ENCODE measurements at places on chromosomes 12 and 14.

GRCh38 chr14:45103806-45104205, 19.9 kb downstream of the PRPF39 start:
- no peak for DNase-seq

DNA sequence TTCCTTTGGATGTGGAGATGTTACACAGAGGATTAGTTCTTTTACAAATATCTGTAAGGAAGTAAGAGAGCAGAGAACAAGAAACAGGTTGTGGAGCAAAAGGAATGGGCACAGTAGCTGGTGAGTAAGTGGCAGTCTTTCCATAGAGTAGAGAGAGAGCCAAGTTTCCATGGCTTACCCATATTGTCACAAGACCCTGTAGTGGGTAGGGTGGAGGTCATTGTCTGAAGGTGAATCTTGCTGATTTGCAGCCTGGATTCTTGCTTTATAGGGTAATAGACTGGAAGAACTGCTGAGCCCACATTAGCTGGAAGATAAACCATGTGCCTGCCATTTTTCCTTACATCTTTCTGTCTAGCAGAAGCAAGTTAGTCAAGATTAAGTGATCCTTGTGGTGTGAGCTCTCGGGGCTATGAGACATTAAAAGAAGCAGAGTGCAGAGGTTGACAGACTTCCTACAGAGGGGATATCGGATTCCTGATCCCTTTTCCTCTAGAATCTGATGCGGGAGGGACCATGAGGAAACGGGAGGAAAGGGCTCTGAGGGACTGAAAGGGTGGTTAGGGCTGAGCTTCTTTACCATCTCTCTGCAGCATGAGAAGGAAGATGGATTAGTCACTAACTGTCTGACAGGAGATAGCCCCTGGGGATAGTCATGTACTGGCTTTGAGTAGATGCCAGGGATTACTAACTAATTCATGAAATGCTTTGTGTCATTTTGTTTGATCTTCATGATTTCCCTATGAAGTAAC, 44.0 kb upstream of the LRTM2 start:
- no peak for DNase-seq

- DNase-seq = no peak
These were observed 2.2 kb downstream of the PLEKHG6 start for GRCh38 chr12:6312529-6313325.

GRCh38 chr12:101877806-101878242, 444 bp downstream of the DRAM1 start:
- peak; percentile 27 for DNase-seq

DNA sequence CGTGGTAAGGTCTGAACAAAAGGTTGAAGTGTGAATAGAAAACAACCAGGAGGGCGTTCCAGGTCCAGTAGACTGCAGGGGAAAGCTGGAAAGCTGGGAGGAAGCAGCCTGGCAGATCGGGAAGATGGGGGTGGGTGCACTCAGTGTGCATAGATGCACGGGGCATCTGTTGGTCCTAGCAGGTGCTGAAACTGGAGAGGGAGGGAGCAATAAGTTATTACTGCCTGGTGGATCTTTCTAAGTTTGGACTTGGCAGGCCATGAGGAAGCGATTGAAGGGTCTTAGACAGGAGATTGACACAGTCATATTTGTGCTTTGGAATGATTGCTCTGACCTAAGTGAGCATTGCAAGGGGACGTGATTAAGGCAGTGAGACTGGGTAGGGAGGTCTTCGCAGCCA, 194.4 kb downstream of the EFCAB11 start:
- no peak for DNase-seq

DNA sequence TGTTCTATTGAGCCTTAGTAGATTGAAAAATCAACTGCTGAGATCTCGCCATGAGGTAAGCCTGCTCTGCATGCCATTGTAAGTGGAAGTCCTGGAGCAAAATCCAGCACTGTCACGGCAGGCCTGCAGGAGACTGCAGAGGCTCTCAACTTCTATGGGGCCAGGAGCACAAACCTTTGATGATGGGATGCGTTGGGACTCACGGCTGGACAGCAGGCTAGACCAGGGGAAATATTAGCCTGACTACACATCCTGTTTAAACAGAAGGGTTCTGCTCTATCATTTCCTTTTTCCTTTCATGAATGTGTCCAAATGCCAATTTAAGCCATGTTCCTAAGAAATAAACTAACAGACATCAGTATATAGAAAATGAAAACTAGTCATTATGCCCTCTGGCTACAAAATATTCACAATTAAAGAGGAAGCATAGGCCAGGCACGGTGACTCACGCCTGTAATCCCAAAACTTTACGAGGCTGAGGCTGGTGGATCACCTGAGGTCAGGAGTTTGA, 33.9 kb upstream of the RASSF8 start:
- DNase-seq = peak; percentile 12

DNA sequence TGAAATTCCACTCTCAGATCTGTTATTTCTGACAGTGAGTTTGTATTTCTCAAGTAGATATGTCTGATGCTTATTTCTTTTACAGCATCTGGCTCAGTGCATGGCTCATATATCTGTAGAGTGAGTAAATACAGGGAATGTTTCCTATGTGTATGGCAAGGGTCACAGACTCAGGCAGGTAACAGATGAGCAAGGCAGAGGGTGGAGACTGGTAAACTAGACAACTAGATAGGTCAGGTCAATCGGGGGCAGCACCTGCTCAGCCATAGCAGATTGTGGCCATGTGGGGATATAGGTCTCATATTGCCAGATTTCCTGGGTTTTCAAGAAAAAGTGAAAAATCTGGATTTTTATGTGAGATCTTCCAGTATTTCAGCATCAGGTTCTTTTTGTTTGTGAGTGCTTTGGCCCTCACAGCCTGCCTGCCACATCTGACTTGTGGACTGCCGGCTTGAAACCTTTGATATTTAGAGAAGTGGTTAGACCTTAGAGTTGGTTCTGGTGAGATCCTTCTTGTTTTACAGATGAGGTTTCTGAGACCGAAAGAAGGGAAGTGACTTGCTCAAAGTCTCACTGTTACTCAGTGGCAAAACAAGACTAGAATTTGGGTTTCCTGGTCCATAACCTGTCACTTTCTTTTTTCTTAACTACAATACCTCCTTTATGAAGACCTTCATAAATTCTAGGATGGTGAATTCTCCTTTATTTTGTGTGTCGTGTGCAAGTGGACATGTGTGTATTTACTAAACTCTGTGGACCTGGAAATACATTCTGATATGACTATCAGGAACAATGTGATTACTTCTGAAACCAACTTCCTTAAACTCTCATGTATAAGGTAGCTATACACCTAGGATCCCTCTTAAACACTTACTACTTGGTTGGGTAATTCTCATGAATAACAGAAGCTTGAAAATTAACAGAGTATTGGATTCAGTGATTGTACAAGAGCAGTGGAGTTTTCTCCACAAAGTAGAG, 34.4 kb downstream of the PROX2 start:
- DNase-seq = no peak

GRCh38 chr12:127656266-127656665, 610.7 kb upstream of the TMEM132C start:
- DNase-seq = no peak

DNA sequence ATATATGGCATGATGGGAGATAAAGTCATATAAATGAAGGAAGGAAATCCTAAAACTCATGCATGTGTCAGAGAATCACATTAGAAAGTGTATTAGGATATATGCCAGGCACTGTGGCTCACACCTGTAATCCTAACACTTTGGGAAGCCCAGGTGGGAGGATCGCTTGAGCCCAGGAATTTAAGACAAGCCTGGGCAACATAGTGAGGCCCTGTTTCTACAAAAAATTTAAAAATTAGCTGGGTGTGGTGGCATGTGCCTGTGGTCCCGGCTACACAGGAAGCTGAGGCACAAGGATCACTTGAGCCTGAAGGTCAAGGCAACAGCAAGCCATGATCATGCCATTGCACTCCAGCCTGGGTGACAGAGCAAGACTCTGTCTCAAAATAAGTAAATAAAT, 130.3 kb upstream of the ARID2 start:
- DNase-seq = no peak

- DNase-seq = no peak
These were observed 47.6 kb downstream of the TAOK3 start for GRCh38 chr12:118325081-118325480.

- DNase-seq = no peak
These were observed 135.7 kb upstream of the ATXN7L3B start for GRCh38 chr12:74401966-74402365.

GRCh38 chr14:20671597-20672283, 12.6 kb upstream of the RNASE4 start:
- no peak for DNase-seq

- DNase-seq = no peak
These were observed 34.6 kb downstream of the BEGAIN start for GRCh38 chr14:100552524-100553125.

DNA sequence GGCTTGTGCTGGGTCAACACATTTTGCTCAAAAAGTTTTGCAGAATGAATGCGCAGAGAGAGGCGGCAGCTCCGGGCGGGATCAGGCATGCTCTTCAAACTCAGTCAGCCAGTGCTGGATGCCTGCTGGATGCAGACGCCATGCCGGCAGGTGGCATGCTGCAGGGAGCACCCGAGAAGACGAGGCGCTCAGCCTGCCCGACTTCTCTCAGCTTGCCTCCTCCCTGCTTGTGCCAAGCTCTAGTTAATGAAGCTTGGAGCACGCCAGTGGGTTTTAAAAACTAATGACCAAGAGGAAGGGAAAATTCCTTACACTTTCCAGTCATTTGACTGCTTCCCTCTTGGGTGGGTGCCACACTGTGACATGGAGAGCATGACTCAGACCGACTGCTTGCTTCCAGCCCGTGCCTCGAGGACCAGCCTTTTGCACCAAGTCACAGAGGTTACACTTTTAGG, 39.8 kb downstream of the SLC24A4 start:
- no peak for DNase-seq

DNA sequence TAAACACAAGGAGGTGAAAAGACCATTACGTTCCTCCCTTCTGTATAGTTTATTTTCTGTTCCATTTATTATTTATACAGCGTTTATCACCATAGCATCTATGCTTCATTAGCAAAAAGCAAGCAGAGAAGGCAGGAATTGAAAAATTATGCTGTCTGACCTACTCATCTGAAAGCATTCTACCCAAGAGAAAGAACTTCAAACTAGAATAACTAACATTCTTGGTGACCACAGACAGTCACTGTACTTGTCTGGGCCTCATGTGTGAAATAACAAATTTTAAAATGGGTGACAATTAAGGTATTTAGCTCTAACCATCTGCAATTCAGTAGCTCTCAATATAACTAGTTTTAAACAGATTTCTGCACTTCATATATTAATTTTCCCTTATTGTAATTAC, 29.3 kb upstream of the PDE3A start:
- DNase-seq = no peak

DNA sequence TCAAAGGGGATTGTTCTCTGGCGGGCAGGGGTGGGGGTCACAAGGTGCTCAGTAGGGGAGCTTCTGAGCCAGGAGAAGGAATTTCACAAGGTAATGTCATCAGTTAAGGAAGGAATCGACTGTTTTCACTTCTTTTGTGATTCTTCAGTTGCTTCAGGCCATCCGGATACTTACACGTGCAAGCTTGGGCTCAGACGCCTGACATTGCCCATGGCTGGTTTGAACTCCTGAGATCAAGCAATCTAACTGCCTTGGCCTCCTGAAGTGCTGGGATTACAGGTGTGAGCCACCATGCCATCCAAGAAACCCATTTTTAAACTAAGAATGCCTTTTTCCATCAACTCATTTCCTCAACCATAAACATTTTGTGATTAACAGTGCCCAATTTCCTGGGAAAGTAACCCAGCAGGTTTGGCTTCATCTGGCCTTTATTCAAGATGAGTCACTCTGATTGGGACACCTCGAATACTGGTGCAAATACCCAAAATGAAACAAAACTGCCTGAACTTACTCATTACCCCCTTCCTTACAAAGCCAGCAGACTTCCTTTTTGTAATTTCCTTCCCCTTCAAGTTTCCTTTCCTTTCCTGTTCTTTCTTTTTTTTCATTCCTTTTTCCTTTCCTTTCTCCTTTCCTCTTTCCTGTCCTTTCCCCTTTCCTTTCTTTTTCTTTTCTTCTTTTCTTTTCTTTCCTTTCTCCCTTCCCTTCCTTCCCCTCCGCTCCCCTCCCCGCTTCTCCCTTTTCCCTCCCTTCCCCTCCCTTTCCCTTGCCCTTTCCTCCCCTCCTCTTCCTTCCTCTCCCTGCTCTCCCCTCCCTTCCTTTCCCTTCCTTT, 10.2 kb upstream of the RNASE10 start:
- peak; percentile 42 for DNase-seq

- DNase-seq = no peak
These were observed 477.9 kb downstream of the ATP23 start for GRCh38 chr12:58419196-58419760.

DNA sequence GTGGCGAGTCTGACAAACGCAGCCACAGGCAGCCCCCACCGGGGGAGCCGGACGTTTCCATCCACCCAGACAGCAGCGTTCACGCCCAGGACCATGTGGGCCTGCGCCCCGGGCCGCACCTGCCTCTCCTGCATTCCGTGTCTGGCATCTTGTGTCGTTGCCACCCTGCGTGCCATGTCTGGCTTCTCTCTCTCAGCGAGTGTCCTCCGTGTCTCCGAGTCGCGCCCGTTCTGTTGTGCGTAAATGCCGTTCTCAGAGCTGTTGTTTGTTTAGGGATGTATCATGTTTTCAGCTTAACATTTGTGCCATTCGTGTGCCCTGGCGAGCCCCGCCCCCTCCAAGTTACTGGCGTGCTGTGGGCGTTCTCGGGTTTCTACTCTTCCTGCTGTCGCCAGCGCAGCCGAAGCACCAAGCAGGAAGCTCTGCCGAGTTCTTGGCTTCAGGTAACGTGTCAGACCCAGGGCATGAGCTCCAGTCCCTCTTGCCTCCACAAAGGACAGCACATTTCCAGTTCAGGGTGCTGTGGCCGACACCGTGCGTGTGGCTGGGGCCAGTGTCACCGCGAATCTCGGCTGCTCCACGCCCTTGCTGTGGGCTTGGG, 34.6 kb downstream of the NOC4L start:
- DNase-seq = no peak

- no peak for DNase-seq
These were observed 5.0 kb downstream of the DAD1 start for GRCh38 chr14:22583994-22584393.

DNA sequence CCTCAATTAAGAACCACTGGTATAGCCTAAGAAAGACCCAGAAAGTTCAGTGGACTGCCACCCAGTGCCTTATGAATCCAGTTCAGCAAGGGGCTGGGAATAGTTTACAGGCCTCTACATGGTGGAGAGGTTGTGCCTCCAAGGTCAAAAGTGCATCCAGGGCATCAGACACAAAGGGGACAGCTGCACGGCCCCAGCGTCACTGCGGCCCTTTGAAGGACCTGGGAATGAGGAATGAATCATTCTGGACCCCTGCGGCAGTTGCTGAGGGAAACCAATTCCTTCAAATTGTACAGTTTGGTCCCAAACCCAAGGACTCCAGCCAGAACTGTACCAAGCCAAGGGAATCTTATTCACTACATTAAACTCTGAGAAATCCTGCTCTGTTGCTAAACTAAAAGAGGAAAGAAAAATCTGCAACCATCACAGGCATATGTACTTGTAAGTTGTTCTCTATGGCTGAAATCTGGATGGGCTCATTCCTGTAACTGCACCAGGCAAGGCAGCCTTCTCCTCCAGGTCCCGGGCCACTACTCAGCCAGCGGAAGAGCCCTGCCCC, 10.9 kb upstream of the NGB start:
- DNase-seq = no peak

DNA sequence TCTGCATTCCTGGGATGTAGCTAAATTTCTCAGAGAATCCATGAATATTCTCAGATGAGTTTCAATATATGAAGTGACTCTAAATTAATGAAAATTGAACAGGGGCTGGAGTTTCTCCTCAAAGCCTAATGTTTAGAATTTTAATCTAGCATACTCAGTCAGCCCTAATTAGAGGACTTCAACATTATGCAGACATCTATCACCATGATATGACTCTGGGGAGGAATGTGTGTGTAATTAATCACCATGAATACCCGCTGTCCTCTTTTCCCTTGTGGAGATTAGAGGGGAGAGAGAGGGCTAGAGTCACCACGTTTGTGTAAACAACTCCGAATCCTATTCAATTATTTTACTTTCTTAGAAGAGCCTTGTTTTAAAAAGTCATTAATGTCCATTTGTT, 698.6 kb upstream of the MDGA2 start:
- no peak for DNase-seq

Data from common myeloid progenitor, CD34-positive (primary cell).